ENCODE measurements at places on chromosomes 4 and X.
A peak's percentile ranks its signal among the peaks of the same experiment; 100 is the strongest.

DNA sequence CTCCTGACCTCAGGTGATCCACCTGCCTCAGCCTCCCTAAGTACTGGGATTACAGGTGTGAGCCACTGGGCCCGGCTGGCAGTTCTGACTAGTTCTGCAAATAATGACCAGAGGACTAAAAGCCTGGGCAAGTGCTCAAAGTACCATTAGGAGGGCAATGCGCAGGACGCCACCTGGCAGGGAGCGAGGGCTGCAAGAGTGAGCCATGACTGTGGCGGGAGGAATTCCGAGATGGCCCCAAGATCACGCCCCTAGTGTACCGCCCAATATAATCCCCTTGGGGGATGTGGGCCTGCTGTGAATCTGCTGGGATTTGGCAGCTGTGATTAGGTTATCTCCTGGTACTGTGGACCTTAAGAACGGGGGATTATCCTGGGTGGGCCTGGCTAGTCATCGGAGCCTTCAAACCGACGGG lies 26.2 kb upstream of the GPR78 start:
- no peak for DNase-seq

DNA sequence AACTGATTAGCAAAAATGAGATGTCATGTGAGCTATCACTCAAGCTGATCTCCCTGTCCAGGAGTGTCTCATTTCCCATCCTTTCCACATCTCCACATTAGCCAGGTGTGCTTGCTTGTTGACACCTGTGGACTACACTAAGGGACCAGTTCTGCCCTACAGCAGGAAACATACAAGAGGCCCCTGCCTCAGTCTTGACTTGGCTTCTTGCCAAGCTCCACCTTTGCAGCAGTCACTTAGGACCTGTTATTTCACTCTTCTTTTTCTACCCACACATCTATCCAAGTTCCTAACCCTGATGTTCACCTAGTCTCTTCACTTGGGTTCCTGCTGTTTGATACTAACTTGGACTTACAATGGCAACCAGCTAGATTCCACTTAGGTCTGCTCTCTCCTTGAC lies 13.2 kb downstream of the FRMD7 start:
- no peak for DNase-seq

DNA sequence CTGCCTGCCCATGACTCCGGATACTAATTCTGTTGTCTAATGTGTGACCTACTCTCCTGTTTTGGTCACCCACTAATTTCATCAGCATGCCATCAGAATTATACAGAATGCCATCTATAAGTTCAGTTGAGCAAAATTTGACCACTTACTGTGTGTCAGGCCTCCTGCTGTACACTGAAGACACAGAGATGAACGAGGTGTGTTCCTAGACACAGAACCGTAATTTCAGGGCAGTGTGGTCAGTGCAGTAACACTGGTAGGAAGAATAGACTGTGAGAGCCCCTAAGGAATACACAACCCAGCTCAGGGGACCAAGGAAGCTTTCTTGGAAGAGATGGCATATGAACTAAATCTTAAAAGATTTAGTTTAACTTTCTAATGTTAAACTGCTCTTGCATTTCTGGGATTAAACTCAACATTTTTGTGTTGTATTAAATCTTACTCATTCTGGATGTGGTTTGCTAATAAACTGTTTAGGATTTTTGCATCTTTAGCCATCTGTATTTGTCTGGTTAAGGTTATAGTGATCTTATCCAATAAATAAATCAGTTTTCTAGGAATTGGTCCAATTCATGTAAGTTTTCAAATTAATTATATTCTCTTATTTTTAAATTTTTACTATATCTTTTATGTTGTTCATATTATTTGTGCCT lies 34.3 kb downstream of the KANTR start:
- no peak for DNase-seq

DNA sequence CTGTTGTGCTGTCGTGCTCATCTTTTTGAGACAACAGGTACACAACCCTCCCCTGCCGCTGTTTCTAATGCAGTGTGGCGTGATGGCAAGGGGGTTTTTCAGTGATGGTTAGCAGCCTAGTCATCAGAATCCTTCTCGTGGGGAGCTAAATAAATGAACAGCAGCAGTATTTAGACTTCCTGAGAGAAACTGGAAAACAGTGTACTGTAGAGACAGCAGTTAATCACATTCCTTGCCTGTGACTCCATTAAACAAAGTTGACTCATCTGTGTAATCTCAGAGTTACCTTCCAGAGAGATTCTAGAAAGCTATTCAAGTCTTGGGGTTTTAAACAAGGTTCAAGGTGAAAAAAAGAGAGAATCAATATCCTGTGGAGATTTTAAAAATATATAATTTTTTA lies 1753.2 kb upstream of the PCDH7 start:
- no peak for DNase-seq

DNA sequence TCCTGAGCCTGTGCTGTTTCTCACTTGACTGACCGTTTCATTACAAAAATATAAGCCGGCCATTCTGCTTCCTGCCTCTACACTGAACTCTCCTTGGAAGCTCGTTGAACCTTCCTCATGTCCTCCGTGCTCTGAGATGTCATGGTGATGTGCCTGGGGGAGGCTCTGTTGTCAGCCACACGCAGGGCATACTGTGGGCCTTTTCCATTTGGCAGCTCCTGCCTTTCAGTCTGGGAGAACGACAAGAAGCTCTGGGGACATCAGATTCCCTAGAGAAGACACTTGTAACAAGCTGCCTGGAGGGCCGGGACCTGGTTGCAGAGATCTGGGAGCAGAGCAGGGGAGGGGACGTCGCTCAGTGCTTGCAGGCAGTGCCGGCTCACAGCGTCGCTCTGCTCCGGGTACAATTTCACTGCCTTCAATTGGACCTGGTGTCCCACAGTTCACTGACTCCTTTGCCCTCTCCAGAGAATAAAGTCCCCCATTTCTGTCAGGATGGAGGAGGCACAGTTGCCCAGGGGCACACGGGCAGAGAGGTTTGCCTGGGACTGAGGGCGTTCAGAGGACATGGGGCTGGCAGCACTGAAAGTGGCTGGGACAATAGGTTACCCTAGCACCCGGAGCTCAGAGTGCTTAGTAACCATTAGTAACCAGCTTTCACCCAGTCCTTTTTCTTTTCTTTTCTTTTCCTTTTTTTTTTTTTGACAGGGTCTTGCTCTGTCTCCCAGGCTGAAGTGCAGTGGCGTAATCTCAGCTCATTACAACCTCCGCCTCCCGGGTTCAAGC lies 19.1 kb upstream of the MECP2 start:
- no peak for DNase-seq

DNA sequence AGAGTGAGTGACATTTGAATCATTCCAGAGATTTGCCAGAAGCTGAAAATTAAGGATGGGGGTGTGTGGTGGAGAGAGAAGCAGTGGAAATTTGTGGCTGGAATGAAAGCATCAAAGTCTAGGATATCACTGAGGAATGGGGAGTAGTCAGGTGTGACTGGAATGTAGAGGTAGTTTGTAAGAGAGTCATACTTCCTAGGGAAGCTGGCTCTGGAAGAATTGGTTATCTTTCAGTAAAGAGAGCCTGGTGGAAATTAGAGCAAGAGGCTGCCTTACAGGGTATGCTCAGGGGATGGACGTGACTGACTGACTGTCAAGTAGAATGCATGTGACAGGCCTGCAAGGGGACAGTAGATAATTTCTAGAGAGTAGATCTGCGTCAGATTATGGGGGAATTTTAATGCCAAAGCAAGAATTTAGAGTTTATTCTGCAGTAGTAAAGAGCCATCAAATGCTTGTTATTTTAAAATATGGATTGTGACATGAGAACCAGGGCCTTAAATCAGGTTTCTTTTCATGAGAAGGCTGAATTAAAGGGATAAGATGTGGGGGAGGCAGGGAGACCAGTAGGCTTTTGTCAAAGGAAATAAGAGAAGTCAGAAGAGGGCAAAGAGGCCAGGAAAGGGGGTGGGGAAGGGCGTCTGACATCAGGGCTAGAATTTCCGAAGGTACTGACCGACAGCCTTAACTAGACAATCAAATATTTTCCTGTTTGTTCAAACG lies 109.9 kb downstream of the AFF1 start:
- DNase-seq = no peak

DNA sequence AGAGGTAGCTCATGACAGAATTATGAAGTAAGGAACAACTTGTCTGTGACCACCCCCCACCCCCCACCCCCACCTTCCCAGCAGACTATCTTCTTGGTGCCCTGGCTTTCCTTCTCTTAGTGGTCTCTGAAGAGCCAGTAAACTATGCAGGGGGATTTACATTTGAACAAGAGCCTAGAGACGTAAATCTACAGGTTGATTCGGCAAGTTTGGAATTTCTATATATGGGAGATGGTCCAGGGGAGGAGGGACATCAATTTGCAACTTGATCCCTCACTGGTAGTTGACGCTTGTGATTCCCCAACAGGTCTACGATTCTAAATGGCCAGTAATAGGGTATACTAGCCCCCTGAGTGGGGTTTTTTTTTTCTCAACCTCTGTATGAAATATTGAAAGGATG lies 36.7 kb downstream of the IL13RA1 start:
- DNase-seq = no peak

- DNase-seq = no peak
These were observed 37.8 kb upstream of the DIPK2B start for GRCh38 chrX:45238489-45238888.

- DNase-seq = no peak
These were observed 2.9 kb downstream of the TBCK start for GRCh38 chr4:106312997-106313522.

- DNase-seq = no peak
These were observed 78.8 kb downstream of the NHS start for GRCh38 chrX:17453788-17454187.

DNA sequence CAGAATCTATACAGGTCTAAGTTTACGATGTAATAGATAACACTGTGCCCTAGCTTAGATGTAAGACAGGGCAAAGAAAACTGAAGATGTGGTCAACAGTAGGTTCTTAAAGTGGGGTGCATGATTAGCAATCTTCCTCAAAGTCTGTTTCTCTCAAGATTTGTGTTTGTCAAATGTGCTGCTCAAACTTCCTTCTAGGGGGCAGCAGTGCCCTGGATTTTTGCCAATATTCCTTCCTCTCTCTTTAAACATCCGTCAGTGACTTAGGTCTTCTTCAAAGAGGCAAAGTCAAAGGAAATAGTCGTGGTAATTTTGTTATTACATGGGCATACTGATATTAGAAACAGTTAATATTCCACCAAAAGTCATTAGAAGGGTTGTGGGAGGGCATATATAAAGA lies 4.2 kb upstream of the PDHA2 start:
- DNase-seq = no peak

GRCh38 chrX:38170556-38170955 lies 50.1 kb downstream of the SRPX start:
- DNase-seq = no peak

GRCh38 chr4:26482508-26483462 lies 7.5 kb downstream of the CCKAR start:
- peak; percentile 20 for DNase-seq

GRCh38 chrX:6464726-6465125 lies 70.2 kb downstream of the VCX3A start:
- no peak for DNase-seq

DNA sequence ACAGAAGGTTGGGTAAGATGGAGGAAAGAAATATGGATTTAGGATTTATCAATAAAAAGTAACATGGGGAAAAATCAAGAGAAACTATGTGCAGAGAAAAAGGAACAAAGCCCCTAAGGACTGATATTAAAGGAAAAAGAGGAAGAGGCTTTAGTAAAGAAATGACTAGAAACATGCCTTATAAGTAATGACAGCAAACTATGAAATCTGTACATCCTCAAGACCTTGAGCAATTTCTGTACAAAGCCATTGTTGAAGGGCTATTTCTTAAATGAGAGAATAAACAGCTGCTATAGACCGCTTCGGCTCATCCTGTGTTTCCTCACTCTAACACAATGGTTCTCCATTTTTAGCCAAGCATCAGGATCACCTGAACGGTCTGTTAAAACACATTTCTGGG lies 180.3 kb upstream of the ATOH1 start:
- no peak for DNase-seq

- DNase-seq = no peak
These were observed 85.1 kb downstream of the PDLIM5 start for GRCh38 chr4:94536649-94537469.

DNA sequence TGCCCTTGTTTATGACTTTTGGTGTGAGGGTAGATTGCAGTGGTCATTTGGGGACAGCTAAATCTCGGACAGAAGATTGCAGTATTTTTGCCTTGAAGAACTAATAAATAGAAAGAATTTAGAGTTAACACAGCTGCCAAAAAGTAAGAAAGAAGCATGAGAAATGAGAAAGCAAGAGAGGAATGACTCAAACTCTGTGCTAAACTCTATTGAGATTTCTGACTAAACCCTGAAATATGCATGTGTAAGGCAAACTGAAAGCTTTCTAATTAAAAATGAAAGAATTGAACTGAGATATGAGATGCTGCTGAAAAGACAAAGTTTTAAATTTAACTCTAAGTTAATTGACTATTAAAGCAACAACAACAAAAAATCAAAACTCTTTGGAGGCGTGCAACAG lies 791.3 kb downstream of the RAB28 start:
- no peak for DNase-seq

DNA sequence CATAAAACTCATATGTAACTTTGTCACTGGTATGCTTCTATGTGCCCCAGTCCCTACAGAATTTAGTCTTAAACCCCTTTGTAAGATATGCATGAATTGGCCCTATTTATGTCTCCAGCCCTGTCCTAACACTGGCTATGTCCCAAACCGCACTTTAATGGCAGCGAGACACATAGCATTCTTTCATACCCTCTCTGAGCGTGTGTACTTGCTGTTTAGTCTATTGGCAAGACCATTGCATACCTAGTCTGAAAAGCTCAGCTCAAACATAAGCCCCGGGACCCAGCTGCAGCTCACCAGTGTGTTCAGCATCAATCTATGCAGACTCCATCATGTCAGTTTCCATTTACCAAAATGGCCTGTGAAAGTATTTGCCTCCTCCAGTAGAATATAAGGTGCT lies 1018.4 kb upstream of the TENM3 start:
- no peak for DNase-seq
